ENCODE measurements at places on chromosomes 12 and 14.

DNA sequence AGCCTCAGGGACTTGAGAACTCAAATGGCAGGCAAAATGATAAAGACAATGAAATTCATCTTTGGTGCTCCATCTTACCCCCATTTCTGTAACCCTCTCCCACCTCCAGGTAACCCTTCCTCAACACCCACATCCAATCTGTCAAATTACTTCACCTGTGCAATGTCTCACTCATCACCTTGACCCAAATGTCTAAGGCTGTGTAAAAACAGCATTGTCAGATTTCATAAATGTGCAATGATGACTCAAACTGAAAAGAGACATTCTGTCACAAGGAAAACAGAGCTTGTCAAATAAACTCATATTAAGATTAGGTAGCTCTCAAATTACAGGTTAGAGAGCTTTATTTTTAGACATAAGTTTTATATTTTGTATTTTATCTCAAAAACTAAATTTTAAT, 19.9 kb upstream of the COCH start:
- DNase-seq: no peak

DNA sequence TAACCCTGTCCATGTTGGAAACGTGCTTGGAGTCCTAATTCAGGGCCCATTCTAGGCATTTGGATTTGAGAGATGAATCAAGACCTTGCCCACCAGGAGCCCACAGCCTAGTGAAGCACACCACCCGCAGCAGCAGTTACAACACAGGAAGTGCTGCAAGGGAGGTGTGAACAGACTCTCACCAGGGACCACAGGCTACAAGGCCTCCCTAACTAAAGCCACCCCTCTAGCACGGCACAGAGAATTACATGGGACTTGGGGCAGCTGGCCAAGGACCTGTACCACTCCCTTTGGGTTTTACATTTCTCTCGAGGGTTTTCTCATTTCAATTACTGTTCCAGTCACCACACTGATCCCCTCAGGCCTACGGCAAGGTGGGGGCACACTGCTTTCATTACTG, 49.5 kb upstream of the FOXN3 start:
- DNase-seq: no peak

GRCh38 chr12:59403259-59403932, 192.4 kb upstream of the SLC16A7 start:
- DNase-seq: peak; percentile 84

GRCh38 chr12:44873898-44874297, 2.2 kb downstream of the NELL2 start:
- DNase-seq: peak; percentile 39

DNA sequence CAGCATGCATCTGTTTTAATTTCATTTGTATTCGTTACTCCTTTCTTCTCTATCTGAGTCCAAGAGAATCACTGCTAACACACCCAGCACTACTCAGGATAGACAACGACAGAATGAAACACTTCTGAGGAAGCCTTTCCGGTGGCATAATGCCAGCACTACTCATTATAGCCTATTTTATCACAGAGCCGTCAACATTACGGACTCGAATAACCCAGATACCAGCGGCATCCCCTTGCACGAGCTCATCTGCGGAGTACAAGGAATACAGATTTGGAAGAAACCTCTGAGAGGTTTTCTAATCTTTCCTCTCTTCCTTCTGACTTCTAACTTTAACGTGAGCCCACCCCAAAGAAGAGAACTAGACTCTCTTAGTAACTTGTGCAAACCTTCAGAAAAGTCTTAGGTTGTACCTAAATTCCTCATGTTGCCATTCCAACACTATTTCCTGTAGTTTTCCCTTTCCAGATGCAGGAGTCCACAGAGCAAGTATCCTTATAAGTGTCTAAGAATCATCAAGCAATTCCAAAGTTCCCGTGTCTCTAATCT, 248.1 kb downstream of the APAF1 start:
- DNase-seq: no peak

- DNase-seq: peak; percentile 93
Observed at GRCh38 chr12:14853961-14854360, 10.6 kb upstream of the ART4 start.

- DNase-seq: no peak
Observed at GRCh38 chr14:65959563-65960024, 526.6 kb upstream of the CCDC196 start.

- peak; percentile 36 for DNase-seq
Observed at GRCh38 chr14:59190372-59190771, 1.9 kb downstream of the DAAM1 start.

- no peak for DNase-seq
Observed at GRCh38 chr12:33486058-33486457, 46.4 kb upstream of the SYT10 start.

- DNase-seq: peak; percentile 35
Observed at GRCh38 chr12:96500693-96501092, 11.3 kb downstream of the CFAP54 start.

- peak; percentile 93 for DNase-seq
Observed at GRCh38 chr14:22977684-22978486, 4.5 kb downstream of the AJUBA start.

- no peak for DNase-seq
Observed at GRCh38 chr12:84825149-84825548, 87.5 kb downstream of the SLC6A15 start.

GRCh38 chr14:29724991-29725390, 202.7 kb downstream of the PRKD1 start:
- DNase-seq: peak; percentile 13

- DNase-seq: peak; percentile 59
Observed at GRCh38 chr12:16347391-16348298, at the start of gene MGST1. Gene MGST1, plus strand, starts transcription at chr12:16347645. Its CDS starts 6,608 bp downstream, at chr12:16354253.

- no peak for DNase-seq
Observed at GRCh38 chr14:59831121-59831730, 39.4 kb downstream of the RTN1 start.

- no peak for DNase-seq
Observed at GRCh38 chr12:78085542-78086182, 255.0 kb downstream of the NAV3 start.

DNA sequence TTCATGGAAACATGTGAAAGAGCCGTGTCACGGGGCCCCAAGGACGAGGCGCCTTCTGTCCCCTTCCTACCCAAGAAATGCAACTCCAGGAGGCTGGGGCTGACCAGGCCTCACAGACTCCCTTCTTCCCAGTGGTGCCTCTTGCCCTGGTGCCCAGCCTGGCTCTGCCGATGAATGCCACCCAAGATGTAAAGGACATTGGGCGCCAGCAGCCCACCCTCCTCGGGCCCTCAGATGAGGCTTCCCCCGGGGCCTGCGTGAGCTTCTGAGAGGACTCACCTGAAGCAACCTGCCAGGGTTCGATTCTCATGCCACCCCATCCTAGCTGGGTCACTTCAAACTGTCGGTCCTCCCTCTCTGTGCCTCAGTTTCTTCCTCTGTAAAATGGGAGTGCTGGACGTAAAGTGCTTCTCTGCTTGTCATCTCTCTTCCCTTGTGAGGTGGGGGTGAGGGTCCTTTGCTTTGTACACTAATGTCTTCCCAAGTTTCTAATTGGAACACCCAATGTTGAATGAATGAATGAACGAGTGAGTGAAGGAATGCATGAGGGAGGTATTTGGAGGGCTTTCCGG, 10.8 kb downstream of the FAM222A start:
- DNase-seq: no peak

GRCh38 chr12:56988207-56988739, 18.1 kb downstream of the ZBTB39 start:
- DNase-seq: no peak

- DNase-seq: peak; percentile 36
Observed at GRCh38 chr12:82529101-82529500, 157.6 kb upstream of the TMTC2 start.

DNA sequence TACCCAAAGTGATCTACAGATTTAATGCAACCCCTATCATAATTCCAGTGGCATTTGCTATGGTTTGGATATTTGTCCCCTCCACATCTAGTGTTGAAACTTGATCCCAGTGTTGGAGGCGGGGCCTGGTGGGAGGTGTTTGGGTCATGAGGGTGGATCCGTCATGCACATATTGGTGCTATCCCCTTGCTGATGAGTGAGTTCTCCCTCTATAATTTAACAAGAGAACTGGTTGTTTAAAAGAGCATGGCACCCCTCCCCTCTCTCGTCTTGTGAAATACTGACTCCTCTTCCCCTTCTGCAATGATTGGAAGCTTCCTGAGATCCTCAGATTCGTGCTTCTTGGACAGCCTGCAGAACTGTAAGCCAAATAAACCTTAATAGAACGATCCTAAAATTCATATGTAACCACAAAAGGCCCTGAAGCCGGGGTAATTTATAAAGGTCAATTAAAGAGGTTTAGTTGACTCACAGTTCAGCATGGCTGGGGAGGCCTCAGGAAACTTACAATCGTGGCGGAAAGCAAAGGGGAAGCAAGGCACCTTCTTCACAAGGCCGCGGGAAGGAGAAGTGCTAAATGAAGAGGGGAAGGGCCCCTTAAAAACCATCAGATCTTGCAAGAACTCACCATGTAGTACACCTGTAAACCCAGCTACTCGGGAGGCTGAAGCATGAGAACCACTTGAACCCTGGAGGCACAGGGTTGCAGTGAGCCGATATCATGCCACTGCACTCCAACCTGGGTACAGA, 41.2 kb downstream of the SLC39A9 start:
- no peak for DNase-seq

DNA sequence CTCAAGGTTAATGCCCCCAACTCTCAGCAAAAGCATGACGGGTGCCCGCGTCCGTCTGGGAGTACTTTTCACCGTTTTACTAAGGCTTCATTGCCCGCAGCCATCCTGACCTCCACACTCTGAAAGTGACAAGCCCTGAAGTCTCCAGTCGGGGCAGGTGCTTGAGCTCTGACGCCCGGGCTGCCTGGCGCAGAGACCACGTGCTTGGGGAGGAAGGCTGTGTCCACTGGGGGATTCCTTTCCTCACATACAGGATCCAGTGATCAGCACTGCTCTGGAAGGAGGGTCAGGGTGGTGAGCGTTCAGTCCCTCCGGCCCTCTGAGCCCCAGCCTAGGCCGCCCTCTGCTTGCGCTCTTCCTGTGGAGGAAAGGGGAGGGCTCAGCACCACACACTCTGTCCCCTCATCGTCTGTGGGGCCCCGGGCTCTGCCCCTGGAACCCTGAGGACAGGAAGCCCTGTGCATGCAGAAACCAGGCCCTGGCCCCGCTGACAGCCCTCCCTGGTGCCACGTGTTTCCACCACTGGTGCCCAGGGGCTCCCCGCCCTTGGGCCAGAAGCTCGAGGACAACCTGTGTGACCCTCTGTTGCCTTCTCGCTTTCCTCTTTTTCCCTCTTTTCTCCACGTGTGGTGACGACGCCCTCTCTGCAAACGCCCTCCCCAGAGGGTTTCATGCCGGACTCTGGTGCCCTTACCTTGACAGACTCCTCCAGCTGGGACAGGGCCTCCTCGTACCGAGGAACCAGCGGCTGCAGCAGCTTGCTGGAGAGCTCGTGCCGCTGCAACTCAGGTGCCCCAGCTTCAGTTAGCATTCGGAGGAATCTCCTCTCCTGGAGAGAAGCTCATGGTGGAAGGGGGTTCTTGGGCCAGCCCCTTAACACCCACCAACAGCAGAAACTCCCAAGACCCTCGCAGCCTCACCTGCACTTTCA, 4.9 kb downstream of the DDX51 start:
- DNase-seq: no peak

DNA sequence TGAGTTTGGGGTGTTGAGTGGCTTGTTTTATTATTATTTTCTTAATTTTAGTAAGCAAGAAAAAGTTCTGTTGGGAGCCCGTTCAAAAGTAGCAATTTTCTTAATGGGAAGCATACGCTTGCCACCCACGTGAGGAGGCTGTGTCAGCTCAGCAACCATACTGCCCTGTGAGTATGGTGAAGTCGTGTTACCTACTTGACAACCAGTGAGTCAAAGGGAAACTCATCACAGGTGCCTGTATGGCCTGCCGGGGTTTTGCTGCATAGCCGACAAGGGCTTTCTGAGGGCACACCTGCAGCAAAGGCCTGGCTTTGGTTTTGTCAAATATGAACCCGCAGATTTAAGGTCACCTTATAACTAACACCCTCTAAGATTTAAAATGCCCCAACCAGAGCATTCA, 31.1 kb downstream of the PITPNM2 start:
- no peak for DNase-seq

DNA sequence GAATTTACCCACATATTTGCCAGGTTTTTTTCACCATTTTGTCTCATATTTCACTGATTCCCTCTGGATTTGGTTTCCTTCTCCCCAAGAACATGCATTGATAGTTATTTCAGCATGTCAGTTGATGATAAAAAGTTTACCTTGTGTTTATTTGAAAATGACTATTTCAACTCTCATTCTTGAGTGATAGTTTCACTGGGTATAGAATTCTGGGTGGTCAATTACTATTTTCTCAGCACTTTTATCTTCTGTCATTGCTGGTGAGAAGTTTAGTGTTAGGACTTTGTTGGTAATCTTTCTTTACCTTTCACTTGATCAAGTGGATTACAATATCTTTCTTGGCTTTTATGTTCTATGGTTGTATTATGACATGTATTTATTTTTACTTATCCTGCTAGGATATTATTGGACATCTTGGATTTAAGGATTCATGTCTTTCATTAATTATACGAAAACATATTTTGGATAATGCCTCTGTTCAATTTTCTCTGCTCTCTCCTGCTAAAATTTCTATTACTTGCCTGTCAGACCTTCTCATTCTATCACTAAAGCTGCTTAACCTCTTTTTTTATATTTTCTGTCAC, 338.6 kb downstream of the MED13L start:
- no peak for DNase-seq

GRCh38 chr12:12450043-12450471, 93.2 kb downstream of the BORCS5 start:
- no peak for DNase-seq

DNA sequence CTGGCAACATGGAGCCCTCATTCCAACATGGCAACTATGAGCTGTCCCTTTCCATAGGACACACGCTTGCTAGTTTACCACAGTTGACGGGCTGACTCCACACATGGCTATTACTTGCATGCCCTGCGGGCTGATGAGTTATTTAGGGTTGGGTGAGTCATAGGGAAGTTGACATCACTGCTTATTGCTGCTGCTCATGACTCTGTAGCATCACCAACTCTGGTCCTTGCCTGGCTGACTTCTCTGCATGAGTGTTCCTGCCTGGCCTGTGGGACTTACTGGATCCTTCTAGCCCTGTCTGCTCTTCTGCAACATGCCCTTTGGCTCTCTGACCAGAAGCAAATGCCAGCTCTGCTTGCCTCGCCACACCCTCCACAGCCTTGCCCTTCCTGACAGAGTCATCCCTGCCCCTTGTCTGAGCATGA, 199.5 kb downstream of the ANO6 start:
- DNase-seq: peak; percentile 54

- no peak for DNase-seq
Observed at GRCh38 chr12:18696971-18697602, 40.7 kb downstream of the PLCZ1 start.

DNA sequence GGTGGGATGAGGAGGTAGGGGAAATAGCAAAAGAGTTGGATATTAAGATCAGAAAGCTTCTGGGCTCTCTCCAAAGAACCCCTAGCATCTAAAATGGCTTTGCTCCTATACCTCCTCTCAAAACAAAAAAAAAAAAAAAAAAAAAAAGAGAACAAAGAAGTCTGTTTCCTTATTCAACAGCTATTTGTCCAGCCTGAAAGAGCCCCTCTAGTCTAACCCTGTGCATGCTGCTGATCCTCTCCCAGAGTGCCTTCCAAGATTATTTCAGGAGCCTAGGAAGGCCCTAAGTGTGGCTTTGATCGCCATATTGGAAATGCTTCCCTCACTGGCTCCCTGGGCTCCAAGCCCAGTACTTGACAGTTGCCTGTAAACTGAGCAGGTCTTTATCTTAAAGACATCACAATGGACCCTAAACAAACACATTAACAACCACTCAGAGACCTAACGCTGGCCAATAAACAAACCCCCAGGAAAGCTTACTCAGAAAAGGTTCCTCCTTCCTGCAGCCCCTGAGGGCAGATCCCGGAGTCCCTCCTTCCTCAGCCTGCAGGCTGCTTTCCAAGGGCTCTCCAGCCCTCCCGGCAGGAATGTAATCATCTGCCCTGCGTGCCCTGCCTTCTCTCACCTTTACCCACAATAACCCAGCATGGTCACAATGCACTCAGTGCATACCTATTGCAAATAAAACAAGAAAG, 17.4 kb upstream of the COL2A1 start:
- DNase-seq: no peak
